Activated naive CD4-positive, alpha-beta T cell treated with anti-CD3 and anti-CD28 coated beads for 36 hours (primary cell): ENCODE measurements at places on chromosomes 2 and 18. TPM values are rescaled to one million over a fixed set of nuclear protein-coding genes. Genes with fewer than 3 reads are reported as not detected.

GRCh38 chr18:9287036-9287435 is 47.5 kb upstream of the TWSG1 start:
- DNase-seq, result no peak

- no peak for DNase-seq
These were observed 126.3 kb downstream of the TPGS2 start for GRCh38 chr18:36702401-36703013.

- DNase-seq, result no peak
These were observed 17.5 kb upstream of the ACVR1 start for GRCh38 chr2:157893611-157894010.

DNA sequence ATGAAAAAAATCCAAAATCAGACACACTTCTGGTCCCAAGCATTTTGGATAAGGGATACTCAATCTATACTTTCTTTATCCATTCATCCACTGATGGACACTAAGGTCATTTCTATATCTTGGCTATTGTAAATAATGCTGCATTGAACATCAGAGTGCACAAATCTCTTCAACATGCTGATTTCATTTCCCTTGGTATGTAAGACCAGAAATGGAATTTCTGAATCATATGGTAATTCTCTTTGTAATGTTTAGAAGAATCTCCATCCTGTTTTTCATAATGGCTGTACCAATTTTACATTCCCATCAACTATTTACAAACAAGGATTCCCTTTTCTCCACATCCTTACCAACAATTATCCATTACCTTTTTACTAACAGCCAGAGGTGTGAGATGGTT is 33.7 kb upstream of the MCM6 start:
- no peak for DNase-seq

DNA sequence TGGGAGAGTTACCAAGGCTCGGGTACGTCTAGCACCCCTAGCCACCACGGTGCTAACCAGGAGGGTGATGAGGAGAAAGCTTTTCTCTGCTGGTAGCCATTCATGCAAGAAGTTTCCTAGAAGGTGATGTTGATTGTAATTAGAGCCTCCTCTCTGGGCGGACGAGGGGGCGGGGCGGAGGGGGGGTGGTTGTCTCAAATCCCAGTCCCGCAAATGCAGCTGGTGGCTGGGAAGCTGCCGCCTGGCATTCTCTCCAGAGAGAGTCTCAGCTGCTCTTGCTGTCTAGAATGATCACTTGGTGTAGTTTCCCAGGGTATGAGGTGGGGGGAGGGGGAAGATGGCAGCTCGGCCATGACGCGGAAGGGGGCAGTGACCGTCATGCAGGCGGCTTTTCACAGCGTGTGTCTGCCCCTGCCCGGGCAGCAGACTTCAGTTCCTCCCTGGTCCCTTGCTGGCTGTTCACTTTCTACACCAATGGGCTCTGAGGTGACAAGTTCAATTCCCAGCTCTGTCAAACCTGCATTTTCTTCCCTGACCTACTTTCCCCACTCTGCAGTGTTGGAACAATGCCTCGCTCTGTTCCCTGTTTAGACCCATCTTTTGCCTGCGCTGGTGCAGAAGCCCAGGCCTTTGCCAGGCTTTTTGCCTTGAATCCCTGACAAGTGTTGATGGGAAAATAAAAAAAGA is 61.5 kb upstream of the KLF7 start:
- DNase-seq, result no peak

The RBBP8 gene
- total RNA-seq, result 83.7 TPM
